Stimulated activated CD8-positive, alpha-beta memory T cell treated with anti-CD3 and anti-CD28 coated beads, Interleukin-4, amount 100 ng/mL, for 1 hour (primary cell): ENCODE measurements at places on chromosomes 2 and 18.

DNA sequence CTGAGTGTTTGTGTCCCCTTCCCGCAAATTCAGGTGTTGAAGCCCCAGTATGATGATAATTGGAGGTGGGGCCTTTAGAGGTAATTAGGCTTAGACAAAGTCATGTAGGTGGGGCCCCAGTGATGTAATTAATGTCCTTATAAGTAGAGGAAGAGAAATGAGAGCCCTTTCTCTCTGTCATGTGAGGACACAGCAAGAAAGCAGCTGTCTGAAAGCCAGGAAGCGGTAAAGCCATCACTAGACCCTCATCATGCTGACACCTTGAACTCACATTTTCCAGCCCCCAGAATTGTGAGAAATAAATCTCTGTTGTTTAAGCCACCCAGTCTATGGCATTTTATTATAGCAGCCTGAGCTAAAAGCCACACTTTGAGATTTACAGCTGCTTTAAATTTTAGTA, 1580.0 kb downstream of the LRP1B start:
- DNase-seq: no peak

- no peak for DNase-seq
These were observed 885 bp upstream of the DSEL start for GRCh38 chr18:67517444-67517765.

GRCh38 chr2:193841384-193842150, 1646.8 kb upstream of the TMEFF2 start:
- no peak for DNase-seq

DNA sequence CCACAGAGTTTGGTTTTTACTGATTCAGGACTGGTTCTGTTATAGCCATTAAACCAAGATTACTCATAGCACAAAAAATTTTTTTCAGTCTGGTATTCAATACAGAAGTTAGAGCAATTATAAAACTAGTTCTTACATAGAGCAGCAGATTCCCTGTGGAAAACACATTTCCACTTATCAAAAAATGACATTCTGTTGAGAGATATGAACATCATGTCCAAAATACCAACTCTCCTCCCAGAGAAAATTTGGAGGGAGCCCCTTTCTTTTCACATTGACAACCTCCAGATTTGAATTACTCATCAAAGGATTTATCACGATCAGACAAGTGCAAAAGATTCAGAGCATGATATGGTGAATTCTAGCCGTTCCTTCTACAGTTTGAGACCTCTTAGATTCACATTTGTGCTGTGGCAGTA, 126.8 kb upstream of the SERPINE2 start:
- DNase-seq: no peak

GRCh38 chr2:147607379-147607778, 237.4 kb upstream of the ACVR2A start:
- no peak for DNase-seq

DNA sequence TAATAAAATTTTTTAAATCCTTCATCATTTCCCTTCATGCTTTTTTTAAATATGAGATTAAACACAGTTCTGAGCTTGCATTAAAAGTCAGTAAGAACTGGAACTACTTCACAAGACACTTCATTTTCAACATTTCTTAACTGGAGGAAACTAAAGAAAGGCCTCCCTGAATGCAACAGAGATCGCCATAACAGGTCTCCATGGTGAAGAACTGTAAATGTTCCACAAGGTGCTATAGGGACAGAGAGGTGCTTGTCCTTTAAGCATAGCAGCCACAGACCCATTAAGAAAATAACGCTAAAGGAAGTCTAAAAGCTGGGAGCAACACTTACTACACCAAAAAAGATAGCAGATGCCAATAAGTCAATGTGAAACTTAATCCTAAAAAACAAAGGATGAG, 8.5 kb downstream of the STAM2 start:
- DNase-seq: no peak

DNA sequence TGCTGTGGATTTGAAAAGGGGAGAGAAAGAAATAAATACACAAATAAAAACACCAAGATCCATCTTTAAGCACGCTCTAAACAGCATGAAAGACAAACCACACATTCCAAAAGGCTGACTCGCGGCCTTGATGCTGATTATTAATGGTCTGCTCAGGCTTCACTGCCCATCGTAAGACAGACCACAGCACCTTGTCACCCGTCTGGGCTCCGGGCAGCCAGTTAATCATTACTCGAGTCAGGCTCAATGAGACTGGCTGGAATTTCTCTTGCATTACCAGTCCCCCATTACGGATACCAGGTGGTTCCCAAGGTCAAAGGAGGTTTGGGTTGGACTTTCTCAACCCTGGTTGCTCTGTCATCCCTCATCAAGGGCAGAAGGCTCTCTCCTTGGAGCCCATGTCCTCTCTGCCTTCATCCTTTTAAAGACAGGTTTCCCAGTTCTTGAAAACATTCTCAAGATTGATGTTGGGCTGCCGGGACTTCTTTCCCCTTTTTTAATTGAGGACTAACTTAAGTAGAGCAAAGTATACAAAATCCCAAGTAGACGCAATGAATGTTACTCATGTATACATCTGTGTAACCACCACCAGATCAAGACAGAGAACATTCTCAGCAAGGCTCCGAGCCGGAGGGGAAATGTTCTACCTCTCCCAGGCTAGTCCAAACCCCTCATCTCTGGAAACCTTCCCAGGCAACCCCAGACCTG, 8.1 kb downstream of the SMAD7 start:
- no peak for DNase-seq

- no peak for DNase-seq
These were observed 17.8 kb downstream of the RNF144A start for GRCh38 chr2:6934758-6935651.

DNA sequence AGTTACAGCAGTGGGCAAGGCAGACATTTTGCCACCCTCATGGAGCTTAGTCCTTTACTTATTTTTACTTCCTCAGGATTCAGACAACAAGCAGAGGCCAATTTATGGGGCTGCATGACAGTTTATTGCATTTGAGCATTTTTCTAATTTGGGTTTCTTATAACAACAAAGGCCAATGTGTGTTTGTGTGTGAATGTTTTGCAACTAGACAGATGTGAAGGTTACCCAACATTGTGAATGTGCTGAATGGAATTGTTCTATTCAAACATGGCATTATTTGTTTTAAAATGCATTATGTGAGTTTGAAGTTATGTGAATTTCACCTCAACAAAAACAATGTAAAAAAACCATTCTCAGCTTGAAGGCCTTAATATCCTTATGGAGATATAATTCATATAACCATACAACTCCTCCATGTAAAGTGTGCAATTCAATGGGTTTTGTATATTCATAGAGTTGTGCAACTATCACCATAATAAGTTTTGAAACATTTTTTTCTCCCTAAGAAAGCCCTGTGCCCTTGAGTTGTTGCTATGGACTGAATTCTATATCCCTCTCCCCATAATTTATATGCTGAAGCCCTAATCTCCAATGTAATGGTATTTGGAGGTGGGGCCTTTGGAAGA, 57.3 kb downstream of the CCDC195 start:
- no peak for DNase-seq

GRCh38 chr2:159792036-159792435, 6.0 kb downstream of the CD302 start:
- DNase-seq: no peak

GRCh38 chr2:240733803-240734495, 42.3 kb downstream of the AQP12A start:
- DNase-seq: no peak

GRCh38 chr2:12604341-12604740, 112.4 kb upstream of the TRIB2 start:
- no peak for DNase-seq

- DNase-seq: no peak
These were observed 75.6 kb downstream of the MAP4K4 start for GRCh38 chr2:101773137-101773536.

- DNase-seq: no peak
These were observed 95.4 kb downstream of the GLI2 start for GRCh38 chr2:120831086-120831485.

DNA sequence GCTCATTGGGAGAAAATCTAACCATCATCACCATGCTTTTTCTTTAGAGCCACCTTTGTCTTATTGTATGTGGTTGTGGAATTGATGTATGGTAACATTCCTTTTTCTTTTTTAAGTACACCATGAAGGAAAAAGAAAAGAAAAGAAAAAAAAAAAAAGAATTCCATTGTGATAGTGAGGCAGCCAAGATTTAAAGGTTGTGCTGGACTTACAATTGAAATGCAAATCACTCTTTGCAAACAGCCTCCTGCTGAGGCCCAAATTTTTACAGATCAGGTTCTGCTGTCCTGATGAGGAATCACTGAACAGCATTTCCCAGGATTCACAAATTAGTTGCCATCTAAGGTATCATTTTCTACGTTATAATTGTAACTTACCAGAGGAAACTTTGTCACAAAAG, 1101.0 kb upstream of the FANCL start:
- no peak for DNase-seq

DNA sequence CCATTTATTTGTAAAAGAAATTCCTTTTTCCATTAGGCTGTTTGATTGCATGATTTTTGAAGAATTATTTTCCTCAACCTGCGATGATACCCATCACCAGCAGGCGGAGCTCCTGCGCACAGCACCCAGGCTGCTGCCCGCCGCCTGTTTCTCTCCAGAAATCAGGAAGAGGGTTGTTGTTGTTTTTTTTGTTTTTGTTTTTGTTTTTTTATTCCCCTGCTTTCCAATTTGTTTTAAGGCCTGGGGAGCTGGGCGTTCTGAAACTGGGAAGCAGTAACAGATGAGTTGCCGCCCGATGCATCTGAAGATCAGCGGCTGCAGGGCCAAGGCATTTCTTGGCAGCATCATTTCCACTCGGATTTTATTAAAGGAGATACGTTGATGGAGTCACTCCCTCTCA, 132.1 kb downstream of the MBP start:
- peak; percentile 21 for DNase-seq

- DNase-seq: no peak
These were observed 136.8 kb downstream of the SMAD7 start for GRCh38 chr18:48813833-48814489.

DNA sequence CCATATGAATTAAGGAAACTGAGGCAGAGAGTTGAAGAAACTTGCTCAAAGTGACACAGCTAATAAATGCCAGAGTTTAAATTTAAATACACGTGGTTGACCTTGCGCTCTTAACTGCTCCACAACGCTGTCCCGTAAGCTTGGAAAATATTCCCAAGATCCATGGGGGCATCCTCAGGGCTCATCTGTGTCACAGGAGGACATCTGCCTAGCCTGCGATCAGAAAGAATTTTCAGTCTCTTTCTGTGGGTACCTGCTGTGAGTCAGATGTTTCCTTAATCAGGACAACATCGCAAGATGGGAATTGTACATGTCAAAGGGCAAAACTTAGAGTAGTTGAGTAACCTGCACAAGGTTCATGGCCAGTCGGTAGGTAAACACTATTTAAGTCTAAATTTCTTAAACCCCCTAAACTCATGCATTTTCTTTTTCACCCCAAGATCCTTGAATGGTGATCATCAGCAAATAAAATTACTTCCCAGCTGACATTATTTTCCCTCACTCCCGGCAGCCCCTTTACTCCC, 1.4 kb downstream of the CMPK2 start:
- DNase-seq: no peak

GRCh38 chr18:24570716-24571115, 110.3 kb downstream of the HRH4 start:
- DNase-seq: no peak

DNA sequence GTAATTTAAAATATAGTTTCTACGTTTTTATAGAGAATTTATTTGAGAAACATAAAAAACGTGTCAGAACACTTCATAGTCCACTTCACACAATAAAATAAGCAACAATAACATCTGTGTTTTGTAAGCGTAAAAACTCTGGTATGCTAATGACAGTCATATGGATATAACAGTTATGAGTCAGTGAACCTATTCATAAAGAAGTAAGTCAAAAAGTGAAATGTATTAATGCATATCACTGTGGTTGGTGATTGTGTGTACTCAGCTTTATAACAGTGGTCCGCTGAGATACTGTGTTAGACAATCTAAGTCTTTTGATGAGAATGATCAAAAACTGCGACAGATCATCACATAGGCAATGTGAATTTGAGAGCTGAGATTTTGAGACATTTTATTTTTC, 153.2 kb downstream of the WDR7 start:
- no peak for DNase-seq

DNA sequence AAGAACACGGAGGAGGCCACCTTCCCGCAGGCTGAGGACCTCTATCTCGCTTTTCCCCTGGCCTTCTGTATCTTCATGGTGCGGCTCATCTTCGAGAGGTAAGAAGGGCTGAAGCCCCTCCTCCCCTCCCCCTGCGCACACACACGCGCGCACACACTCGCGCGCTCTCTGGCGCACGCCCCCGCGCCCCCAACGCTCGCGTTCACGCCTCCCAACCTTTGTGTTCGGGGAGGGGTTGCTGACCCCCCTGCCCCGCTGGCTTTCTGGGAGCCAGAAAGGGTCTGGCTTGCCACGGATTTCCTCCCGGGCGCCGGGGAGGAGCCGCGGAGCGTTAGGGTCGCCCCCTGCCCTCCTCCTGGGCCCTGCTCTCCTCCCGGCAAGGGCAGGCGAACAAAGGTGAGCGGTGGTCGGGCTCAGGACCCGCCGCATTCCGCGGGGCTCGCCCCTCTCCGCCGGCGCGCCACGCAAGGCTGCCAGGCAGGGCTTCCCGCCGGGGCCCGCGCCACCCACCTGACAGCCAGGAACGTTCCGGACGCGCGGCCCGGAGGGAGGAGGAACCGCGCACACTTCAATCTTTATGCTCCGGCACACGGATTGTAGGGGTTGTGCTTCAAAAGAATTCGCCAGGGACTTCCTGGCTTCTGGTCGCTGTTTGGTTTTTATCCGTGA, 583 bp downstream of the CERS6 start:
- no peak for DNase-seq

DNA sequence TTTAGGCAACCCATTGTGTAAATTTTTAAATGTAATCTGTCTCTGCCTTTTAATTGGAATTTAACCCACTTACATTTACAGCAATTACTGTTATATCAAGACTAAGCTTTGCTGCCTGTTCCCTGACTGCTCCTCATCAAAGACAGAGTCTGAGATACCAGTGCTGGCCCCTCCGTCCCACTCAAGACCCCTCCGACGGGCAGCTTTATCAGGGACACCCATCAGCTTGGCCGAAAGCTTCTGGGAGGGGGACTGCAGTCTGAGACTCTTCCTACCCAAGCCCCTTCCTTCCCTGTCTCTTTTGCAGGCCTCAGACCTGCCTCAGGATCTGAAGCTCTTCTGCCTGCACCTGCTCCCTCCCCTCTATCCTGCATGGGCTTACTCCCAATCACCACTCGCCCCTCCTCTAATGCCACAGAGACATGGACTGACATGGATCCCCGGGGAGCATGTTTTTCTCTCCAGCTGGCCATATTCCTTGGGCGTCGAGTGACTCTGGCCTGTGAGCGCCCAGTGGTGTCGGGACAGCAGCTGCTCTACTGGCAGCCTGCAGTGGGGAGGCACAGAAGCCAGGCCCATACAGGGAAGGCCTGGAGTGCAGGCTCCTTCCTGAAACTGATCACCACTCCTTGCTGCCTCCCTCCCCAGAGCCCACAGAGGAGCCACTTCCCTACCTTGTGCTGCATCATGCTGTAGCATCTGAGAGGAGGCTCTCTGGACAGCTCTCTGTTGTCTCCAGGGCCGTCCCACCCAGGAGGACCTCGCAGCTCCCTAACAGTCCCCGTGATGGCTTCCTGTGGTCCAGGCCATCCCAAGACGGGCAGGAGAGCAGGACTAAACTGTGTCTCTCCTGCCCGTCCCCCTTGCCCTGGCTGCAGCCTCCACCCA, 3.7 kb upstream of the KIF1A start:
- DNase-seq: no peak
